ENCODE measurements at places on chromosomes 2 and 18.
A peak's percentile ranks its signal among the peaks of the same experiment; 100 is the strongest.

DNA sequence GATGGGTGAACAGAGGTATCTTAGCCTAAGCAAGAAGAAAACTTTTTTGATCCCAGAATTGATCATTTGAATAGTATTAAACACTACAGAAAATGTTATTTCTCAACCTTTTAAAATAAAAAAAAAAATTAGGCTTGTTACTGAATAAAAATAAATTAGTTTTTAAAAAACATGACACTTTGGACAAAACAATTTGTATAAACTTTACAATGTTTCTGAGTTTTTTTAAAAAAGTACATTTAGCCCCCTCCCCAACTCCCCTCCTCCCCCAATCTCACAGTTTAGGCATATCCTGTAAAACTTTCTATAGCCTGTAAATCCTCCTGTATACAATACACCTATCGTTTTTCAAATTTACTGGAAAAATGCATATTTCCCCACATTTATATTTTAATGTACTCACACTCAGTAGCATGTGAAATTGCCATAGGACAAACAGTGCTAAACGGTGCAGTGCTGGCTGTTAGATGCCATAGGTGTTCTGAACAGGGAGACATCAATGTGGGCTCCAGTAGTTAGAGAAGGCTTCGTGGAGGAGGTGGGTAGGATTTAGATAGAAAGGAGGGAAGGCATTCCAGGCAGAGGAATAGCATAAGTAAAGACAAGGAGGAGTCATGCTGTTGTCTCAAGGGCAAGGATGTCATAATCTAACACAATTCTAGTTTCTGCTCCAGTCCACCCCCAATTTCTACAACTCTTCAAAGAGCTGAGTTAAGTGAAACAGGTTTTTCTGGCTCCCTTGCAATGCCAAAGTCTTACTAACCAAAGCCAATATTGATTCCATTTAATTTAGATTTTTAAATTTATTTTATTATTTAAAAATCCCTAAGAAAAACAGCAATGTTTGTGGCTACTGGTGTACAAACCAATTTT is 50.9 kb downstream of the SP3 start:
- DNase-seq = no peak

- peak; percentile 71 for DNase-seq
Observed at GRCh38 chr2:192162392-192163042, 32.2 kb downstream of the TMEFF2 start.

GRCh38 chr18:31162419-31162793 is 250 bp downstream of the DSC1 start:
- no peak for DNase-seq

- no peak for DNase-seq
Observed at GRCh38 chr18:76406791-76407190, 88.3 kb downstream of the ZNF516 start.

GRCh38 chr2:173062801-173063200 is 12.8 kb upstream of the MAP3K20 start:
- no peak for DNase-seq

DNA sequence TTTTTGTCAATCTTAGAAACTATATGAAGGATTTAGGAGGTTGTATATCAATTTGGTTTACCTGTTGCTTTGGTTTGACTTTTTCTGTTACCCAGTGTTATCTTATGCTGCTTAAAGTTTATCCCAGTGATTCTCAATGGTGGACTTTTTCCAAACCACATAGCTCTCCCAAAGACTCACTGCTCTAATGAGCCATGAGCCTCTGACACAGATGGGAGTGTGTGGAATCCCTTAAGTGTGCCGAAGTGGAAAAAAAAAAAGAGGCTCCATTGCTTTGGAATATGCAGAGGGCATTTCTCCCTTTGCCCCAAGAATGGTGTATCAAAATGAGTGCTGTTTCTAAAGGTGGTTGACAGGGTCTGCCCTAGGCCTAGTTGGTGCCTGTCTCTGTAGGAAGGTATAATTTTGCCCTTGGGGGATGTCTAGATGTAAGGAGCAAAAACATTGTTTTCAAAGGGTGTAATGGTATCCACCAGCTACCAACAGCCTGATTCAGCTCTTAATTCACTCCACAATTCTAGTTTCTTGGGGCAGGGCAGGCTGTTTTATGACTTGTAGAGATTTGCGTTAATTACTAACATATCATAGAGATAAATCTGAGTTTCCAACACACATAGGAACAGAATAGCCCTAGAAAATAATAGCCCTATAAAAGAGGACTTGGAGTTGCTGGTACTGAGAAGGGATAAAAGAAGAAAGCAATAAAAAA is 64.3 kb upstream of the CYP26B1 start:
- no peak for DNase-seq

- DNase-seq = no peak
Observed at GRCh38 chr2:130986890-130987493, 106.3 kb downstream of the FAM168B start.

DNA sequence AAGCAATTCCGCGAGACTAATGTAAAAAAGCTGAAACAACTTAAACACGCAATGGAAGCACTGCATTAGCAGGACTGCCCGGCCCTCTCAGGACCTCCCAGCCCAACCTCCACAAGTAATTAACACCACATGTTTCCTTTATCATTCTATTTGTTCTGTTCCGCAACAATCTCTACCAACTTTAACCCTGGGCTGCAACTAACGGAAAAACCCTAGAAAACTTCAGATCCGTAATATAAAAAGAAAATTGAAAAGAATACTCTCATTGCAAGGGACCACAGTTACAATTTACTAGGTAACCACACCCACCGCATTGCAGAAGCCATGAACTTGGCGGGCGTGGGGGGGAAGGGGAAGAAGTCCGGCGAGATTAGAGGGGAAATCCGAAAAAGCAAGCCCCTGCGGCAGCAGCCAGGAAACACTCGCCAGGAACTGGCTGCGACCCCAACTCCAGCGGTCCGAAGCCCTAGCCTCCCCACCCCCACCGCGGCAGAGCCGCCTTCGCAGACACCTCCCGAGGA is 1.2 kb downstream of the EPB41L3 start:
- peak; percentile 65 for DNase-seq

GRCh38 chr2:19670303-19670702 is 231.5 kb downstream of the TTC32 start:
- no peak for DNase-seq

DNA sequence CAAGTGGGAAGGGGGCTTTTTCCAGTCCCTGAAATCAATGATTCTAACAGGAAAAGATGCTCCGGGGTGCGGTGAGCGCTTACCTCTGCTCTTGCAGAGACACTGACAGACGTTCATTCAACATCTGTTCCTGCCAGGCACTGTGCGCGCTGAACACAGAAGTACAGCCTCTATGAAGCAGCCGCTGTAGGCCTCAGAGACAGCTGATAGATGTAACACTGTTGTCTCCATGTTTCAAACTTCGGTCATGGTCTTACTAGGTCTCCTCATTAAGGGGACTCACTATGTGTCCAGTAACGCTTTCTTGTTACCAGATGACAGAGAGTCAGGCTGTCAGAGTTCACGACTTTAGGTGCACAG is 649 bp upstream of the CLIP4 start:
- DNase-seq = no peak

GRCh38 chr18:5729983-5730699 is 165.2 kb downstream of the TMEM200C start:
- no peak for DNase-seq

GRCh38 chr18:49460976-49461601 is 644 bp upstream of the DYM start:
- peak; percentile 47 for DNase-seq

GRCh38 chr2:56531668-56532420 is 348.1 kb downstream of the CCDC85A start:
- no peak for DNase-seq

DNA sequence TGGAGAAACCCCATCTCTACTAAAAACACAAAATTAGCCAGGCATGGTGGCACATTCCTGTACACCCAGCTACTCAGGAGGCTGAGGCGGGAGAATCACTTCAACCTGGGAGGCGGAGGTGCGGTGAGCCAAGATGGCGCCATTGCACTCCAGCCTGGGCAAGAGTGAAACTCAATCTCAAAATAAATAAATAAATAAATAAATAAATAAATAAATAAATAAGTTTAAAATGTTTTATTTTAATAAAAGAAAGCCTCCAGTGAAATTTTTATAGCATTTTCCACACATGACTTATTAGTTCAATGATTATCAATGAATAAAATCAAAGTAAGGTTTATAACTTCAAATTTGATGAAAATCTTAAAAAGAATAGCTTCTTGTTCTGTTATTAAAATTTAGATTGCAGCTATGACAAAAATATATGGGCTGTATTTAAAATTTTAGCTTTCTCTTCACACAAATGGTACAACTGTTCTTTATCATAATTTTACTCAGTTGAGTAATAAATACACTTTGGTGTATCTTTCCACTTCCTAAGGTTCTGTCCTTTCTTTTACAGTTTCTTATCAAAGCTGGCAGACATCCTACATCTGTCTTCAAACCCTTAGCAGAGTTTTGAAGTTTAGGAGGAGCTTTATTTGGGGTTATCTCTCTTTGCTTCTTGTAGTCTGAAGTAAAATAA is 78.4 kb upstream of the ZSWIM2 start:
- no peak for DNase-seq

GRCh38 chr18:34039201-34039600 is 185.5 kb downstream of the NOL4 start:
- DNase-seq = no peak

DNA sequence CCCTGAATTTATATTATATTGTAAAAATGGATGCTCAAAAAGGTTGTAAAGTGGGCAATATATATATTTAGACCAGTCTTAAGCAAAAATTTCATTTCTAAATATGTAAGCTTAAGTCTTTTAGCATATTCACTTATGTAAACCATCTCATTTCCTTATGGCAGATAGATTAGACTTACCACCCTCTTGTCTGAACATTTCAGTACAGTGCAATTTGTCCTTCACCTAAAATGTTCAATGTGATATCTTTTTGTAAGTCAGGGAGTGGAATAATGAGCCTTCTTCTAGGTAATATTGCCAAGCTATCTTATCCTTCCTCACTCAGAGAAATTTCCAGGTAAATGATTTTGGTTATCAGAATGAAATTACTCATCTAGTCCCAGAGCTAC is 92.3 kb downstream of the KLF7 start:
- no peak for DNase-seq

DNA sequence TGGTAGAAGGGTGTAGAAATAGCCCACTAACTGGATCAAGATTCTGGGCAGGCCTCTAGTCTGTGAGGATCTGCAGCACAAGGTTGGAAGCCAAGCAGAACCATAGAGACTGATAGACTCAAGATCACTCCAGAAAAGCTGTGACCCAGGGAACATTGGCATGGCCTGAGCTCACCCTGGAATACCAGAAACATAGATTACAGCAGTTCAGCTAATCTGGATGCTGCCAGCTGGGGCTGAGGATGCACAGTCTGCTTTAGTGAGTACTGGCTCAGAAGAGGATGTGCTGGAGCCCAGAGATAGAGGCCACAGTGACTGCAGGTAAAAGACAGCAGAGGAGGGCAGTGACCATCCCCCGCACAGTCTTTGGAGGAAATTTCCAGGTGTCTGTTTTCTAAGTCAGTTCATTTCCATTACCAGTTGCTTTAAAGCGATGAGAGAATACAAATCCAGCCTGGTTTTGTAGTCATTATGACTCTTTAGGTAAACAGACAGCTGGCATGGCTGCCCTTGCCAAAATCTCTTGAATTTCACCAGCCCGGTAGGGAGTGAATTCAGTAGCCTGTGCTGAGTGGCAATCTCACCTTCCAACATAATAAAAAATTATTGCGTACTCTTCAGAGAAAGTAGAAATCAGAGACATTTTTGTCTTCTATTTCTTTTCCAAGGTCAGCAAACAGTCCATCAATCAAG is 119.2 kb downstream of the ANTXR1 start:
- no peak for DNase-seq

DNA sequence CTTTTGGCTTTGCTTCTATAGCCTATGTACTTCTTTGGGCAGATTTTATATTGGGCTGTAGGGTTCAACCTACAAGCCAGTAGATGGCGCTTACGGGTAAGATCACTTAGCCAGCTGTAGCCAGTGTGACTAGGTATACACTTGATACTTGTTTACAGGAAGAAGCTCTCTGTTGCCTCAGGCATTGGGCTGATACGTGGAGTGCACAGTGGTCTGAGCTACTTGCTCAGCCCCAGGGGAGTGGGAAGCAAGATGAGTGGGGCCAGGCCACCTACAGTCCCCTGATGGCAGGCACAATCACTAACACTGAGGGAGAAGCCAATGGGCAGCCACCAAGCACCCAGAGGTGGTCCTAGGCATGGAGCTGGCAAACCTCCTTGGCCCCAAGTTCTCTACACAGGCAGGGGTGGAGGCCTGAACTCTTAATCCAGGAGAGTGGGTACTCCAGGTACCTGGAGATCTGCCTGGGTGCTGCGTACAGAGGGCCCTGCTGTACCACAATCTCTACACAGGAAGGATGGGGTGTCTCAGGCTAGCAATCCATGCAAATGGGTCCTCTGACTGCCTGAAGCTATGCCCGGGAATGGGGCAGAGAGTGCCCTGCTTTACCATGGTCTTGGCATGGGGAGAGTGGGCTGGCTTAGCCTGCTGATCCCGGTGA is 122.2 kb downstream of the NCOA1 start:
- DNase-seq = no peak

GRCh38 chr2:67834482-67834881 is 228.3 kb downstream of the C1D start:
- no peak for DNase-seq

DNA sequence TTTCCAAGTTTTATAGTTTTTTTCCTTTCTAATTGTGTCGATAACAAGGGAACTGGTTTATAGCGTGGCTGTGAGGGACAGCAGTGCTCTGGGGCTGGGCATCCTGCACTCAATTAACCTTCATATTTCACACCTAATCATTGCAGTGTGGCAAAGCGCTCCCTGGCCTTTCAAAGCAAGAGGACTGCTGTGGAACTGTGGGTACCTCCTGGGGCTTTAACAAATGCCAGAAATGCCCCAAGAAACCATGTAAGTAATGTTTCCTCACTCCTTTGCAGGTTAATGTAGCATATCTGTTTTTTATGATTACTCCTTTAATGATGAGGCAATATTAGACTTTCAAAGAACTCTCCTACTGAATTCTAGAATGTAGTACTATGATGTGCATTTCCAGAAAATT is 259.0 kb upstream of the RASGRP3 start:
- DNase-seq = no peak

- DNase-seq = no peak
Observed at GRCh38 chr18:50734886-50735285, 84.9 kb downstream of the MRO start.

GRCh38 chr2:107525406-107525805 is 301.3 kb upstream of the RGPD4 start:
- DNase-seq = no peak

DNA sequence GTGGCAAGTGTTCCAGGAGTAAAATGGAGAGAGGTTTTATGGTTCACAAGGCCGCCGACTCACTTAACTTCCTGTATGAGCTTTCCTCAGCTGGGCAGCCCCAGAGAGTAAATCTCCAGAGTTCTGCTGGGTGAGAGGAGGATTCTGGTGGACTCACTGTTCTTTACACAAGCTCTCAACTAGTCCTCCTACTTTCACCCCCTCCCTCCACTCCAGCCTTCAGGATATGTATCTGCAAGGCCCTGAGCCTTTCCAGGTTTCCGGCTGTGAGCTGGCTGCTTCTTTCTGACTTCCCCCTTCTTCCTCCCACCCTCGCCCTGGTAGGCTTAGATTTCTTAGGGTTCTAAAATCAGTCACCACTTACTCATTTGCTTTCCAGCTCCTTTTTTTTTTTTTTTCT is 34.0 kb downstream of the EML6 start:
- no peak for DNase-seq
